HFF-Myc (cell line): ENCODE measurements at places on chromosomes 7 and 10.

- peak; percentile 99 for DNase-seq
Measured at GRCh38 chr7:2757904-2758672, 70.1 kb downstream of the AMZ1 start.

DNA sequence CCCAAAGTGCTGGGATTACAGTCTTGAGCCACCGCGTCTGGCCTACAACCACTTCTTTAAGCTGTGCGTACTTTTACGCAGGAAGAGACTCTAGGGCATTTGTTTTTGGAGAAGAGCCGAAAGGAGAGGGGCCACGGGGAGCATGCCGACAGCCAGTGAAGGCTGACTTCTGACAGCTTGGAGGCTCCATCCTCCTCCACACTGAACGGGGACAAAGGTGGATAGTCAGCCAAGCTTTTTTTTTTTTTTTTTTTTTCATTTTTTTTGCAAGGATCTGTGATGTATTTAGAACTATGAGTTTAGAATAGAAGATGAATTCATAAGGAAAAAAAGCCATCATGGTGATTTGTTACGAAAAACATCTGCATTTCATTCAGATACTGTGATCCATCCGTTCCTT, 221.7 kb downstream of the ARHGAP21 start:
- DNase-seq: no peak

DNA sequence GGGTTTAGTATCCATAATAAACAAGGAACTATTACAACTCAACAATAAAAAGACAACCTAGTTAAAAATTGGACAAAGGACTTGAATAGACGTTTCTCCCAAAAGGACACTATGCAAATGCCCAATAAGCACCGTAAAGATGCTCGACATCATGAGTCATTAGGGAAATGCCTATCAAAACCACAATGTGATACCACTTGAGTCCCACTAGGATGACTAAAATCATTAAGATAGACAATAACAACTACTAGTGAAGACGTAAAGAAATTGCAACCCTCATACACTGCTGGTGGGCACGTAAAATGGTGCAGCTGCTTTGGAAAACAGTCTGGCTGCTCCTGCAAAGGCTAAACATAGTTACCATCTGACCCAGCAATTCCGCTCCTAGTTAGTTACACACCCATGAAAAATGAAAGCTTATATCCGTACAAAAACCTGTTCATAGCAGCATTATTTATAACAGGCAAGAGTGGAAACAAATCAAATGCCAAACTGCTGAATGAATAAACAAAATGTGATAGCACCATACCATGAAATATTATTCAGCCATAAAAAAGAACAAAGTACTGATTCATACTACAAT, 17.3 kb downstream of the CCDC3 start:
- no peak for DNase-seq

DNA sequence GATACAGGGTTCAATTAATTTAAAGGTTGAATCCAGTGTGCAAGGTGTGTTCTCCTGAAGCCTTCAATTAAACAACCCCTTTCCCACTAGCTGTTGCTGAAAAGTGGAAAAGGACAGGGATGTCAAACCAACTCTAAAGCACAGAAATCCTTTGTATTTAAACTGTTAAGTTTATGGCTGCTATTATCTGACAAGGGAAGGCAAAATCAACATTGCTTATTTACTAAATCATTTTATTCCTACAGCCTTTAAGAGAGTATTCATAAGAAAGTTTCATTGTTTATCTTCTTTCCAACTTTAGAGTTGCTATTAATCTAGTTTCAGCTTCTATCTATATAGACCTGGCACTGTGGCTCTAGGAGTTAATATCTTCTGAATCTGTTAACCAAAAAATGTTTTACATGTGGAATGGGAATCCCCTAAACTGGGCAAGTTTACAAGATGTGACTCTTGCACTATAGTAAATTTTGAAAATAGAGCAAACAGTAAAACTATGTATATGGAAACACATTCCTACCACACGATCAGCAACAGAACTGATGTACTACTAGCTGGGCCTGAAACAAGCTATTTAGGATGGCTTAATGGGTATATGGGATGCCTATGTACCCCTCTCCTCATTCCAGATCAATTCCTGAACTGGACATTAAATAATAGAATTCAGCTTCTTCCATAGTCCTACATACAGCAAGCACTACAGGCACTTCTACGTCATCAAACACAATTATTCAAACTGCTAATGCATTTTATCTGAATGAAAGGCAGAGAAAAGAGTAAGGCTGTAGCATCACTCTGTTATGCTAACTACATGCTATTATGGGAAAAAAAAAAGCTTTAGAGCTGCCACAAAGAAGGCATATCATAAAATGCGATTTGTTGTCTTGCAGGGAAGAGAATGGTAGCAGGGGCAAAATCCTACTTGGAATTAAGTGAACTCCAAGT, 52.8 kb downstream of the CDK6 start:
- DNase-seq: no peak

DNA sequence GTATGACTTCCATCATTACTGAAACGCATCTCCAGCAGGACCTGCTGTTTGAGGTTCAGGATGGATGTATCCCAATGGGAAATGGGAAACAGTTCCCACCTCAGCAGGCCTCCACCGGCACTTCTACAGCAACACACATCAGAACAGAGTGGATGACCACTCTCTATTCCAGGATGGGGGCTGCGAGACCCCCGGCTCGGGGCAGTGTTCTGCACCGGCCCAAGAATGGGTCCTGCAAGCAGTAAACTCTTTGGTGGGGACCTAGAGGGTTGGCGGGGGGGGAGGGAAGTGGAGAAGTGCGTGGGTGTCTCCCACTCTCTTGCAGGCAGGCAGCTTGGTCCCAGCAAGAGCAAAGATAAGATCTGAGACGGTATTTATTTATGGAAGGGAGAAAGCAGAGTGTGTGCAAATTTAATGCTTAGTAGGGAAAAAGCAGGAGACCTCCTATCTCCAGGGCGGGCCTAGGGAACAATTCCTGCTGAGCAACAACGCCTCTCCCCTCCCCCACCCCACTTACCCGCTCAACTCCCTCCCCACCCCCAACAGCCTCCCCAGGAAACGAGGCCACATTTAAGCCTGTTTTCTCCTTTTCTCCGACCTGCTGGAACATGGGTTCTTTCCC, 4.0 kb downstream of the SFMBT2 start:
- DNase-seq: no peak
